ENCODE measurements at places on chromosomes 6 and 20.

- DNase-seq = no peak
Observed at GRCh38 chr20:13960525-13960924, 29.9 kb downstream of the SEL1L2 start.

DNA sequence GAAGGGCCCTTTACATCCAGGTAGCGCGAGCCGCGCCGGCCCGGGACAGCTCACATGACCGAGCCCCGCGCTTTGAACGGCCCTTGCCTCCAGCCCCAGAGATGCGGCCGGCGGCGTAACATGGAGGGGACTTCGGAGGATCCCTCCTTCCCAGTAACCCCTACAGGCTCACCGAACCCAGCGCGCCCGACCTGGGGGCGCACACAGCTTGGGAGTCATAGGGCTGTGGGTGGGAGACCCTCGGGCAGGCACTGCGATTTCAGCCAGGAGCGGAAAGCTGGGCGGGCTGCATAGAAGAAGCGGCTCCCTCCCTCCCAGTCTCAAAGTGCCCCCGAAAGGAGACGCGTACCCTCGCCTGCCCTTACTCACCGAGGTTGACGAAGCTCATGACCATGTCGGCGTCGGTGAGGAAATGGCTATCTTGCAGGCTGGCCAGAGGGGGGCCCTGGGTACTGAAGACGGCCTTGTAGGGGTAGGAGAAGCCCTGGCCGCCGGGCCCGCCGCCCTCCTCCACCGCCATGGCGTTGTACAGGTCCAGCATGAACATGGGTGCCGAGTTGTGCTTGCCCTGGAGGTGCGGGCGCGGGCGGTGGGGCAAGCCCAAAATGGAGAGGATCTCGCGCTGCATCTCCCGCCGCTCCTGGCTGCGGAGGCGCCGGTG is 975 bp downstream of the BMP7 start:
- no peak for DNase-seq

DNA sequence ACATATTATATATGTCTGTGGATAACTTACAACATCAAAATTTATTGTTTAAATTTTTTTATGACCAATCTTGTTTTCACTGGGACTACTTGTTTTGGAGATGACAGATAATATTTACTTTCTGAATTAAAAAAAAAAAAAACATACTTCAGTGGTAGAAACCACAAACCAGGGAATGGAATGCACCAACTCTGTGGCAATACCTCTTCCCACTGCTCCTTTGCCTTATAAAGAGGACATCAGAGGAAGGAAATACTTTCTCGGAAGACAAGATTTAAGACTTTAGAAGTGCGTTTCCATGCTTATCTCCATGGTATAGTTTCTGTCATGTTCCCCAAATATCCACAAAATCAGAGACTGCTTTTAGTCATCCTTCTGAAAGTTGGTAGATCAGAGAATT is 1241.1 kb upstream of the EYS start:
- no peak for DNase-seq

GRCh38 chr6:147195987-147196386 is 8.2 kb upstream of the STXBP5 start:
- DNase-seq = no peak

DNA sequence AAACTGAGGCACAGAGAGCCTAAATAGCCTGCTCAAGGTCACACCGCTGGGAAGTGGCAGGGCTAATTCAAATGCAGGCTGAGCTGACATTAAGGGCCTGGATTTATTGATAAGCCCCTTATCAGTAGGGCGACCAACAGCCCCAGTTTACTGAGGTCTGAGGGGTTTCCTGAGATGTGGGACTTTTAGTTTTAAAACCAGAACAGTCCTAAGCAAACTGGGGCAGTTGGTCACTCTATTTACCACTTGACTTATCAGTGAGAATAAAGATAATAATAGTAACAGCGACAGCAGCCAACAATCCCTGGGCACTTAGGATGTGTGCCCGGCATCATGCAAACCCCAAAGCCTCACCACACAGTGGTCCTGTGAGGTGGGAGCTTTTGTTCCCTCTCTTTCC is 27.6 kb downstream of the PREX1 start:
- no peak for DNase-seq

- no peak for DNase-seq
Observed at GRCh38 chr20:49636447-49636846, 68.5 kb upstream of the PTGIS start.

DNA sequence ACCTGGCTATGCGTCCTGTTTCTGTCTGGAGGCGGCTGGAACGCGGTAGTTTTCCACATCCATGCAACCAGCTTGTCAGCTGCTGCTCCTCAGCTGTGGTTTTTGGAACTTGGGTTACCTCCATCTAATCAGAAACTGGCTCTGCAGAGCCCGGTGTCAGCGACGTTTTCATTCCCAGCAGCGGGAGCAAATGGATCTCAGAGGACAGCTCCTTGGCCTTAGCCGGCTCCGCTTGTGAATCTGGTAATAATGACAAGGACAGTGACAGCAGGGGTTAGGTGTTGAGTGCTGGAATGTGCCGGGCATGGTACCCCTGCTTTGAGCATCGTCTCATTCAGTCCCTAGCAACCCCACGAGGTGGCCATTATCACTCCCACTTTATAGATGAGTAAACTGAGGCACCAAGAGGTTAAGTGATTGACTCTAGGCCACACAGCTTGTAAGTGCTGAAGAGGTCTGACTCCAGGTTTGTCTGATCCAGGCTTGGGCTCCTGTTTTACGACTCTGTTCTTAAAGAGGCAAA is 1.3 kb downstream of the SLCO4A1 start:
- DNase-seq = no peak

DNA sequence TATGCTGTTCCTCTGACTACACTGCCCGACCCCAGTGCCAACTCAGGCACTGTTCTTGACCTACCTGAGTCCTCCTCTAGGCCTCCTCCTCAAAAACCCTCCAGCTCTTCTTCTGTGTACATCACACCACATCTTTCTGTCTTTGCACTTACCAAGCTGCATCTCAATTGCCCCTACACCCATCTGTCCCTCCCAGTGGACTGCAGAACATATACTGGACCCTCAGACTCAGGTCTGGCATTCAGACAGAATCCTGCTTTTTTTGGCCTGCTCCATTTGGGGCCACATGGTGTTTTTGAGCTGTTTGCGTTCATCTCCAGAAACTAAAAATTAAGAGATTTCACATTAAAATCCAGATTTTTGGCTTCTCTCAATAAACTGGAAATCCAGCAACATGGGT is 23.2 kb upstream of the YWHAB start:
- DNase-seq = no peak

DNA sequence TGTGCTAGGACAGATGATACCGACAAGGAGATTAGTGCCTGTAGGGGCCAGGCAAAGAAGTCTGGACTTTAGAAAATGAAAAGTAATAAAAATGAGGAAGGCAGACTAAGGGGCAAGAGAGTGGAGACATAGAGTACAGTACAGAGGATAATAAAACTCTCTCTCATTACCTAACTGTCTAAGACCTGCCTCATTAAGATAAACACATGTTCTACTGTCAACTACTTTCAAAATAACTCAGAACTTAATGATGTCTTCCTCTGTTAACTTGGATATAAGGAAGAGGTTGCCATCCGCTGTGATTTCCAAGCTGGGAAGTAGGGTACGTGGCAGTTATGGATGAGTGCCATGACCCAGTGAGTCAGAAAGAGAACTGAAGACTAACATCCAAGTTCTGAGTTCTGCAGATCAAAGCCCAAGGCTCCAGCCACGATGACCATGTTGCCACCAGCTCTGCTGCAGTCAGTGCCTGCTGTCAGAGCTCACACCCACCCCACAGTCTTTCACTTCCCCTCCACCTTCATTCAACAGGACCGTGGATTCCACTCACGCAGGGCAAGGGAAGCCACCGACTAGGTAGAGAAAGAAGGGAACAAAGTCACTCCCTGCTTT is 81.8 kb downstream of the KIF16B start:
- DNase-seq = no peak

- DNase-seq = no peak
Observed at GRCh38 chr6:109834131-109834530, 143.0 kb downstream of the FIG4 start.

DNA sequence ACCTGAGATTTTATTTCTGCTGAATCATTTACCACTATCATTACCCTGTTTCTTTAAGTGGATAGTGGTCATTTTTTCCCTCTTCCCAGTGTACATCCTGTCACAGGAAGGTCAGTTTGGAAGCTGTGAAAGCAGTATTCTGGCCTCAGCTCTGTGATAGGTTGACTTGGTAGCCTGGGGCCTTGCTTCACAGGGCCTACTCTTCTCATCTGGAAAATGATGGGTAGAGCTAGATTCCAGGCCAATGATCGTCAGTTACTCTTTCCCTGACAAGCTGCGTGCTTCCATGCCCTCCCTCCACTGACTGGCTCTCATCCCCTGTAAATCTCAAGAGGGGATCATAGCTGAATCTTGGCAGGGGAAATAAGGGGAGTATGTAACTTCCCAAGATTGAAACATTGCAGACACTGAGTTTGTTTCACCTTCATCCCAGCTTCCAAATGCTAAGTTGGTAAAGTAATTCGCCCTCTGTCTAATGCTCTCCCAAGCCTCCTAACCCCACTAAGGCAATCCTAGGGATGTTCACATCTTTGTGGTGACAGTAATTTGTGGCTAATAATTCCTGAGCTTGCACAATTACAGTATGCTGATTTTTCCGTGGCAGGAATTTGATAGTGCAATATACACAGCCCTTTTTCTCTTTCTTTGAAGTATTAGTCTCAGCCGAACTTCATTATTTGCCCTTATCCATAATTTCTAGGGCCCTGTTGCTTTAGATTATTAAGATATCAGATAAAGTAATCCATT is 51.2 kb downstream of the VAPB start:
- no peak for DNase-seq

DNA sequence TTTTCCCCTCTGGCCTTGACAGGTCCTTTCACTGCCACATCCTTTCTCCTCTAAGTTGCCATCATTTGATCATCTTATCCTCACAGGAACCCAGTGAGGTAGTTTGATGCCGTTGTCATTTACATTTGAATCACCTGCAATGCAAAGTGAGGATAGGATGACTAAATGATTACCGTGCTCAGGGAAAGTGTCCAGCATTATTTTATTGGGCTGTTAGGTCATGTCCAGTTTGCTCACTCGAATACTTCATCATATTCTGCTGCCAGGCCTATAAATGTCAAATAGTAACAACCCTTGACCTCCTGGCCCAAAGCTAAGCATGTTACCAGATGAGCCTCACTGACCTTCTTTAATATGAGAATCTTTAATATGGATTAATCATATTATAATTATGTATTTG is 1068.7 kb upstream of the FLRT3 start:
- DNase-seq = no peak

DNA sequence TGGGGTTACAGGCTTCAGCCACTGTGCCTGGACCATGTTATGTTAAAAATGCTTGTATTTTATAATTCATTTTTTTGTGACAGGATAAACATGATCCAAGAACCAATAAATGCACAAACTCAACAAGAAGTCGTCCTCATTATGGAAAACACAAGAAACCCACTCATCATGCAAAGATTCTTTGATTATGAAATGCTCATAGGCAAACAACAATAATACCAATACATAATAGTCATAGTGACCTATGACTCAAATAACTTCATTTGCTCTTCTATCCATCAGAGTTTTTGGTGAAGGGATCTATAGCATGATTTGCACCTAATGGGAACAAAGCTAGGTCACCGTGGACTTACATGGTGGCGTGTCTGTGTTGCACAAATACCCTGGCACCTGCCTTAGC is 217.1 kb upstream of the THEMIS start:
- DNase-seq = no peak

Data from stimulated activated CD8-positive, alpha-beta memory T cell treated with anti-CD3 and anti-CD28 coated beads, Interleukin-15, amount 100 ng/mL, for 24 hours (primary cell).